ENCODE measurements at places on chromosomes 1 and 21.

- peaks cover 35% of the 10 kb centered on the region for H3K27me3 ChIP-seq
- no peak within 1 kb of the TSS for H3K27ac ChIP-seq
- peak; percentile 44 for DNase-seq
Measured at GRCh38 chr1:242524571-242525359, at the start of gene PLD5. TSS of gene PLD5 (minus strand) at chr1:242524697.

DNA sequence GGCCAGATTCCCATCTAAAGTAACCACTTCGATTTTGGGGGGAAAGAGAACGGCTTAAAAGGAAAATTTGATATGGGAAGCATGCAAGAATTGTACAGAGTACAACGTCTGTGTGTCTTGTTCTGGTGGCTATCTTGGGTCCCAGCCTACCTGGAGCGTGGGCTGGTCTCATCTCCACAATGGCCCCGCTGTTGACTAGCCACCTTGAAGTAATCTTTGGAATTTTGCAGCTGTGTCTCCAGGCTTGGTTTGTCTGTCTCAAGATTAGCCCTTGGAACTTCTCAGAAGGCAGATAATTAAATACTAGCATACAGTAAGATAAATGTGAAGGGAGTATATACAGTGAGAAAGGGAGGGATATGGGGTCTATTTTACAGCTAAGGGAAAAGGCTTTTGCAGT lies 1.3 kb upstream of the CC2D1B start:
- no peak overlapping the region for H3K27ac ChIP-seq
- no peaks in the 10 kb centered on the region for H3K27me3 ChIP-seq
- H3K4me1 ChIP-seq: peaks cover 44% of the 10 kb centered on the region
- peaks cover 8% of the 10 kb centered on the region for H3K36me3 ChIP-seq
- no peak for DNase-seq
- no peak overlapping the region for H3K4me3 ChIP-seq

- no peaks in the 10 kb centered on the region for H3K27me3 ChIP-seq
- no peaks in the 10 kb centered on the region for H3K4me1 ChIP-seq
- DNase-seq: peak; percentile 53
- no peak overlapping the region for H3K4me3 ChIP-seq
- no peak overlapping the region for H3K27ac ChIP-seq
Measured at GRCh38 chr1:53348486-53349368, 20.9 kb upstream of the LRP8 start.

GRCh38 chr21:15000081-15000480 lies 64.7 kb downstream of the NRIP1 start:
- no peaks in the 10 kb centered on the region for H3K27me3 ChIP-seq
- peaks cover 37% of the 10 kb centered on the region for H3K4me1 ChIP-seq
- no peak for DNase-seq

- H3K36me3 ChIP-seq: no peaks in the 10 kb centered on the region
- peak; percentile 15 for DNase-seq
- H3K27me3 ChIP-seq: no peaks in the 10 kb centered on the region
- H3K4me3 ChIP-seq: no peak overlapping the region
Measured at GRCh38 chr1:172766462-172766861, 107.6 kb downstream of the FASLG start.

GRCh38 chr1:204980840-204981405 lies 62.1 kb upstream of the CNTN2 start:
- H3K4me1 ChIP-seq: no peaks in the 10 kb centered on the region
- DNase-seq: no peak
- no peak overlapping the region for H3K4me3 ChIP-seq
- H3K27me3 ChIP-seq: no peaks in the 10 kb centered on the region
- H3K27ac ChIP-seq: no peak overlapping the region

- H3K4me1 ChIP-seq: no peaks in the 10 kb centered on the region
- H3K27ac ChIP-seq: no peak overlapping the region
- DNase-seq: no peak
- H3K36me3 ChIP-seq: no peaks in the 10 kb centered on the region
- H3K4me3 ChIP-seq: no peak overlapping the region
Measured at GRCh38 chr1:46429436-46429835, 35.3 kb downstream of the FAAH start.

- H3K4me1 ChIP-seq: no peaks in the 10 kb centered on the region
- H3K4me3 ChIP-seq: no peak overlapping the region
- H3K27me3 ChIP-seq: no peaks in the 10 kb centered on the region
- peak; percentile 27 for DNase-seq
- H3K27ac ChIP-seq: no peak overlapping the region
Measured at GRCh38 chr1:245858722-245859492, 648.2 kb downstream of the SMYD3 start.

Measured in stomach (tissue), 19 donors.